ENCODE measurements at places on chromosomes 16 and 17.

- no peaks in the 10 kb centered on the region for H3K27me3 ChIP-seq
- no peak for DNase-seq
- peaks cover 100% of the 10 kb centered on the region for H3K36me3 ChIP-seq
- H3K4me1 ChIP-seq = no peaks in the 10 kb centered on the region
- H3K27ac ChIP-seq = no peak overlapping the region
Observed at GRCh38 chr16:89549007-89549700, 11.3 kb upstream of the RPL13 start.

GRCh38 chr17:80347536-80347935 is 67.4 kb upstream of the ENDOV start:
- H3K36me3 ChIP-seq = peaks cover 93% of the 10 kb centered on the region
- no peaks in the 10 kb centered on the region for H3K27me3 ChIP-seq
- no peaks in the 10 kb centered on the region for H3K4me1 ChIP-seq
- no peak overlapping the region for H3K4me3 ChIP-seq
- no peak overlapping the region for H3K27ac ChIP-seq
- DNase-seq = no peak

- no peaks in the 10 kb centered on the region for H3K36me3 ChIP-seq
- DNase-seq = no peak
- H3K27ac ChIP-seq = no peak overlapping the region
- no peak overlapping the region for H3K4me3 ChIP-seq
- no peaks in the 10 kb centered on the region for H3K27me3 ChIP-seq
Observed at GRCh38 chr17:59287452-59287851, 44.0 kb upstream of the YPEL2 start.

DNA sequence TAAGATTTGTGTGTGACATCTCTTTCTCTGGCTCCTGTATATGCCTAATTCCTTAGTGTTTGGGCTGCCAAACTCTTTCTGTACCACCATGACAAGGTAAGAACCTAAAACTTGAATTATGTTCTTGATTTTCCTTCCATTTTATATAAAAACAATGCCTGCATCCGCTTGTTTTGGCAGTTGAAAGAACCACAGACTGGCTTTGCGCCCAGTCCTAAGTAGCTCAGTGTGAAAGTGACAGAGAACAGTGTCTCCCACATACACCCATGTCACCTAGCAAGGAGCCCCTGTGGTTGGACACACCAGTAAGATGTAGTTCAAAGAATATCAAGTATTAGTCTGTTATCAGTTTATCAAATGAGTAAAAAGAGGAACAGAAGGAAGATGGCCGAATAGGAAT is 40.7 kb upstream of the SLC6A2 start:
- H3K36me3 ChIP-seq = no peaks in the 10 kb centered on the region
- H3K4me3 ChIP-seq = no peak overlapping the region
- no peak for DNase-seq
- no peak overlapping the region for H3K27ac ChIP-seq
- no peaks in the 10 kb centered on the region for H3K27me3 ChIP-seq
- H3K4me1 ChIP-seq = no peaks in the 10 kb centered on the region

- DNase-seq = no peak
- H3K27ac ChIP-seq = no peak overlapping the region
- H3K4me3 ChIP-seq = no peak overlapping the region
- H3K27me3 ChIP-seq = no peaks in the 10 kb centered on the region
- no peaks in the 10 kb centered on the region for H3K36me3 ChIP-seq
- no peaks in the 10 kb centered on the region for H3K4me1 ChIP-seq
Observed at GRCh38 chr16:8663192-8664089, 11.0 kb upstream of the ABAT start.

- H3K36me3 ChIP-seq = no peaks in the 10 kb centered on the region
- H3K27ac ChIP-seq = no peak overlapping the region
- no peak for DNase-seq
- peaks cover 12% of the 10 kb centered on the region for H3K4me1 ChIP-seq
Observed at GRCh38 chr16:27400751-27401620, 988 bp upstream of the IL21R start.

GRCh38 chr17:32747856-32748255 is 129.1 kb downstream of the MYO1D start:
- no peaks in the 10 kb centered on the region for H3K4me1 ChIP-seq
- no peaks in the 10 kb centered on the region for H3K27me3 ChIP-seq
- no peak overlapping the region for H3K27ac ChIP-seq
- H3K36me3 ChIP-seq = no peaks in the 10 kb centered on the region
- H3K4me3 ChIP-seq = no peak overlapping the region

GRCh38 chr17:72775919-72776318 is 316.6 kb downstream of the SLC39A11 start:
- no peaks in the 10 kb centered on the region for H3K27me3 ChIP-seq
- H3K4me3 ChIP-seq = no peak overlapping the region

DNA sequence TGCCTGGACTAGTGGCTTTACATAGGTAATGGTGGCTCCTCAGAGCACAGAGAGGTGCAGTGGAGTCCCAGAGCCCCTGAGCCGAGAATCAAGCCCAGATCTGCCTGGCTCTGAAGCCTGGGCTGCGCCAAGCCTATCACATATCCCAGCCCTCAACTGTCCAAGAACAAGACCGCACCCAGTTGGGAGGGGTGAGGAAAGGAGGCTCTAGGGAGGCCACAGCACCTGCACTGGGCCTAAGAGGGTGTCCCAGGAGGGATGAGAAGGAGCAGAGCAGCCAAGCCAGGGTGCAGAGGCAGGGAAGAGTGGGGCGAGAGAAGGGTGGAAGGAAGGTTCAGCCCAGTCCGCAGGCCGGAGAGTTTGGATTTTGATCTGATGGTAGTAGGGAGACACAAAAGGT is 941 bp upstream of the RNF112 start:
- H3K4me1 ChIP-seq = peaks cover 20% of the 10 kb centered on the region
- H3K27me3 ChIP-seq = no peaks in the 10 kb centered on the region
- no peaks in the 10 kb centered on the region for H3K36me3 ChIP-seq
- no peak overlapping the region for H3K4me3 ChIP-seq

- no peaks in the 10 kb centered on the region for H3K27me3 ChIP-seq
- H3K27ac ChIP-seq = peak overlapping the region; percentile 40
- H3K36me3 ChIP-seq = peaks cover 32% of the 10 kb centered on the region
Observed at GRCh38 chr16:46962629-46963028, 10.8 kb downstream of the DNAJA2 start.

DNA sequence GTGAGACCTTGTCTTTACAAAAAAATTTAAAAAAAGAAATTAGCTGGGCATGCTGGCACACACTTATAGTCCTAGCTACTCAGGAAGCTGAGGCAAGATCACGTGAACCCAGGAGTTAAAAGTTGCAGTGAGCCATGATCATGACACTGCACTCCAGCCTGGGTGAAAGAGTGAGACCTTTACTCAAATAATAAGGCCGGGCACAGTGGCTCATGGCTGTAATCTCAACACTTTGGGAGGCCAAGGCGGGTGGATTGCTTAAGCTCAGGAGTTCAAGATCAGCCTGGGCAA is 11.5 kb upstream of the RIPOR1 start:
- H3K27me3 ChIP-seq = no peaks in the 10 kb centered on the region
- no peak for DNase-seq
- H3K27ac ChIP-seq = no peak overlapping the region
- H3K36me3 ChIP-seq = no peaks in the 10 kb centered on the region
- H3K4me3 ChIP-seq = no peak overlapping the region

DNA sequence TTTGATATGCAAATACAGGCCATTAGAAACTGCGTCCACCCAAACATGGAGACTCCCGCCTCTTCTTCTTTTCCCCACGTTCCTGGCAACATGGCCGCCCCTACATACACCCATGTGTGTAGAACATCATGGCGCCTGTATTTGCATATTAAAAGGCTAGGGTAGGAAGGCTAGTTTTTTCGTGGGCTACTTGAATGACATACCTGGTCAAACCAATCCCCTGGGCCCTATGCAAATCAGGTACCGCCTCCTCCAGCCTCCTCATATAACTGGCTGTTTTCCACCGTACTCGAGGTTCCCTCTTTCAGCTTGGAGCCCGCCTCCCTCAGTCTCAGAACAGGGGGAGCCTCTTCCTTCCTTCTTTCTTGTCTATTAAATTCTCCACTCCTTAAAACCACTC is 840 bp upstream of the CD300LB start:
- H3K4me1 ChIP-seq = no peaks in the 10 kb centered on the region
- H3K27ac ChIP-seq = no peak overlapping the region
- peak; percentile 71 for DNase-seq
- H3K36me3 ChIP-seq = no peaks in the 10 kb centered on the region

GRCh38 chr16:7271486-7271885 is 61.2 kb upstream of the RBFOX1 start:
- DNase-seq = no peak
- H3K36me3 ChIP-seq = no peaks in the 10 kb centered on the region
- no peak overlapping the region for H3K27ac ChIP-seq
- no peak overlapping the region for H3K4me3 ChIP-seq
- H3K27me3 ChIP-seq = no peaks in the 10 kb centered on the region
- H3K4me1 ChIP-seq = no peaks in the 10 kb centered on the region

DNA sequence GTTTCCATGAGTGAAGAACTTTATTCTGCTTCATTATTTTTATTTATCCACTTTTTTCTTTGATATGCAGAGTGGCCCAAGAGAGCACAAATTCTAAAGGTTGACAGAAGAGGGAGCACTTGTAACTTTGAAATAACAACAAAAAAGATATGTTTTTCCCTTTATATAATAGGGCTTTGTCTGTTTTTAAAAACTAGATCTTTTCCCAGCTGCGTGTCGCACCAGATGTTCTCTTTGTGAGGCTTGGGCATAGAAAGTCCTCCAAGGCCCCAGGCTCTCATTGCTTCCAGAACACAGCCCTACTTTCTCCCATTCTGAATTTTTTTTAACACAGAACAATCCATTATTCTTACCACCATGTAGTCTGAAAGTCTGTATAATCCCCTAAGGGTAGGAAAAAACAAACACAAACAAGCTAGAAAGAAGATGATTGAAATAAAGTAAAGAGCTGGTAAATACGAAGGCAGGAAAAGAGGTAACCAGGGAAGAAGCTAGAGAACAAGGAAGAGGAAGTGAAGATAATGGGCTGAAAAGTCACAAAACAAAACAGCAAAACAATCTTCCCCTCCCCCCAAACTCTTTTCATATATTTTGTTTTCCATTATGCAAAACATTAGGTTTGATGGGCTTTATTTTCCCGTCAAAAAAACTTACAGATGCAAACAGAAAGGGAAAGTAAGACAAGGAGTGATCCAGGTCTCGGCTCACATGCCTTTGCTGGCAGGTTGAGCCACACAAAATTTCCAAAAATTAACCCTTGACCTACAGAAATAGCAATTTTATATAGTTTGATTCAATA is 160.4 kb downstream of the ABCA8 start:
- H3K36me3 ChIP-seq = no peaks in the 10 kb centered on the region
- H3K27ac ChIP-seq = peak overlapping the region; percentile 66
- H3K4me3 ChIP-seq = no peak overlapping the region

- DNase-seq = peak; percentile 47
- H3K27me3 ChIP-seq = peaks cover 47% of the 10 kb centered on the region
- peaks cover 40% of the 10 kb centered on the region for H3K4me1 ChIP-seq
- peak overlapping the region; percentile 60 for H3K4me3 ChIP-seq
- H3K36me3 ChIP-seq = no peaks in the 10 kb centered on the region
Observed at GRCh38 chr16:82628088-82628423, 1.3 kb downstream of the CDH13 start.

- no peak overlapping the region for H3K4me3 ChIP-seq
- H3K27me3 ChIP-seq = peaks cover 9% of the 10 kb centered on the region
- H3K27ac ChIP-seq = no peak overlapping the region
- DNase-seq = no peak
Observed at GRCh38 chr17:6388416-6388815, 46.5 kb downstream of the AIPL1 start.

DNA sequence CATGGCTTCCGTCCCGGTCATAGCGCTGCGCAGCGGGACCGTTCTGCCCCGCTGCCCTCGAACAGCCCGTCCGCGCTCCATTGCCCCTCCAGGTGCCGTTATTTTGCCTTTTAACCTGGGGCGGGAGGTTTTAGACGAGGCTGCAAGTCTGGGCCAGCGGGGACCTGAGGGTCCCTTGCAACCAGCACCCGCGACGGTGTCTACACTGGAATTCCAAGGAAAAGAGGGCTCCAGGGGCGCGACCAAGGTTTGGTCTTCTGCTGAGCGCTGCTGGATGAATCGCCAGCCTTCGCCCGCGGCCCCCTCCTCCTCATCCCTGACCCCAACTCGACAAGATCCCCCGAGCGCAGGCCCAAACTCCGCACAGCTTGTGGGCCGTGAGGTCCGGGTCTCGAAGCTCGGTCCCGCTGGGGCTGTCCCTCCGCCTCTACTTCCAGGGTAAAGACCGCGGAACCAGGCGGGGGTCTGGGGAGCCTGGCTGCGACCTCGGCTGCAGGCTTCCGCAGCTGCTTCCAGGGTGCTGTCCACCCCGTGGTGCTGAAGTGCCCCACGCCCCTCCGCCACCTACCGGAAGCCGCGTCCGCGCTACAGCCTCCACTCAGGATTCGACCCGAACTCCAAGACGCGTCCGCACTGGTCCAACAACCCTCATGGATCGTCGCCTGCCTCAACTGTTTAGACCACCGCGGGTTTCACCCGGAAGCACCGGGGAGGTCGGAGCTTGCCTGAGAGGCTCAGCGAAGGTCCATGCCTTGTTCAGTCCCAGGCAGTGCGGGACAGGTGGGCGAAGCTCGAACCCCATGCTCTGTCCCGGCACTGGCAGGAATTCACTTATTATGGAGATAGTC is 10.1 kb upstream of the CA4 start:
- H3K4me1 ChIP-seq = peaks cover 40% of the 10 kb centered on the region
- no peak overlapping the region for H3K27ac ChIP-seq
- H3K4me3 ChIP-seq = peak overlapping the region; percentile 19
- H3K36me3 ChIP-seq = no peaks in the 10 kb centered on the region
- H3K27me3 ChIP-seq = peaks cover 49% of the 10 kb centered on the region
- peak; percentile 75 for DNase-seq

DNA sequence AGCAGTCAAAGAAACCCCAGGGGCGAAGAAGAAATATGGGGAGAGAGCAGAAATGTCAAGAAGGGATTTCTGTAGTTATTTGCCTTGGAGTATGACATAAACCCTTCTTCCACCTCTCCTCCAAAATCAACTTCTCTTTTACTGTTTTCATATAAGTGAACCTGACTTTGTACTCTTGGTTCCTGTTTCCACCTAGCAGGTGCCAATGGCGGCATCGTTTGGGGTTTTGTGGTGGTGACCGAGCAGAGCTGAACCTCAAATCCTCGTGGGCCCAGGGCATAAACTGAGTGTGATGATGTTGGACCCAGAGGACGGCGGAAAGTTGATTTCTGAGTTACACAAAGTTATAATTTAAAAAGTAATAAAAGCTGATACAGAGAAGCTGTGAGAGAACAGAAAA is 39.6 kb upstream of the PSMD7 start:
- H3K4me3 ChIP-seq = no peak overlapping the region
- no peak overlapping the region for H3K27ac ChIP-seq
- DNase-seq = no peak
- H3K36me3 ChIP-seq = no peaks in the 10 kb centered on the region
- H3K4me1 ChIP-seq = no peaks in the 10 kb centered on the region
- H3K27me3 ChIP-seq = no peaks in the 10 kb centered on the region

- no peaks in the 10 kb centered on the region for H3K27me3 ChIP-seq
- peaks cover 4% of the 10 kb centered on the region for H3K4me1 ChIP-seq
- DNase-seq = no peak
- H3K27ac ChIP-seq = no peak overlapping the region
- H3K4me3 ChIP-seq = no peak overlapping the region
Observed at GRCh38 chr17:4387137-4387536, 20.7 kb upstream of the UBE2G1 start.

Measured in sigmoid colon (tissue), 7 donors.